ENCODE measurements at places on chromosomes 7 and 10.

GRCh38 chr7:100875356-100875751 lies 451 bp downstream of the SRRT start:
- DNase-seq, result no peak

- no peak for DNase-seq
These were observed 932.1 kb upstream of the C7orf33 start for GRCh38 chr7:147658392-147658967.

- no peak for DNase-seq
These were observed 8.6 kb downstream of the VIM start for GRCh38 chr10:17236468-17237148.

DNA sequence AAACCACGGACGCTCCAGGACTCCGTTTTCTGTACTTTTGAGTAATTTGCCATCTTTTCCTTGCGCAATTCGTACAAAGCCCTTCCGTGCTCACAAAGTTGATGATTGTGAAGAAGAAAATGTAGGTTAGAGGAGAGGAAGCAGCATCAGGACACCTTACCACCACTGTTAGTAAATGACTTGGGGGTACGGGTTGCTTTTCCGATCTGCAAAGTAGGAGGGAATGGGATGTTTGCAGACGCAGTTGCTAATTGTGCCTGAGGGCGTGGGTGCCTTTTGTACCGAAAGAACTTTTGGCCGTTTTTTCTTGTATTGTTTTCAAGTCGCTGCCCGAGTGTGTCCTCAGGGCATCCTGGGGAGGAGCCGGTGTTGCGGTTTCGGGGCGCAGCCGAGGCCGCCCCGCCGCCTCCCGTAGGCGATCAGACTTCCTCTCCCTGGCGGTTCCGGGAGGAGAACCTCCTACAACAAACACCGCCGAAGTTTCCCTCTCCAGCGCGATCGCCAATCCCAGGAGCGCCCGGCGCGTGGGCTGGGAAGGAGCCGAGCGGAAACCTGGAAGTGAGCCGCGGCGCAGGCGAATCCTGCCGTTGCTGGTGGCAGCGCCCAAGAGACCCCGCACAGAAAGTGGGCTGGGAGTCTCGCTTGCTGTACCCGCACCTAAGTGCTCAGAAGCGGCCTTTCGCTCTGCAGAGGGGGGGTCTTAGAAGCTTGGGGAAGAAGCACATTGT lies 1.0 kb downstream of the PRR15 start:
- no peak for DNase-seq

GRCh38 chr10:22801785-22802184 lies 87.4 kb upstream of the PIP4K2A start:
- DNase-seq, result no peak

DNA sequence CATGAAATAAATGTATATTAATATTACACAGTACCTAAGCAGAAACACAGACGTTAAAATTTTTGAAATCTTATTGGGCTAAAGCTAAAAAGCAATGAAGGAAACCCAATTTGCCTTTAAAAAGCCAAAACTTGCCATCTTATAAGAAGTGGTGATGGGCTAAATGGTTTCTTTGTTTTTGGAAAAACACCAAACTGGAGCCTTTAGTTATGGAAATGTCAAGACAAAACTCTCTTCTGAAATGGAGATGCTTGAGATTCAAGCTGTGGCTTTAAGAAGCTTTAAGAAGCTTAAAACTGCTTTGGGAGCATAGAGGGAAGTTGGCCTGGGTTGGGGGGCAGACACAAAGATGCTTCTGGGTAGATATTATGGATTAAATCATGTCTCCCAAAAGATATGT lies 277.0 kb downstream of the GFRA1 start:
- no peak for DNase-seq

DNA sequence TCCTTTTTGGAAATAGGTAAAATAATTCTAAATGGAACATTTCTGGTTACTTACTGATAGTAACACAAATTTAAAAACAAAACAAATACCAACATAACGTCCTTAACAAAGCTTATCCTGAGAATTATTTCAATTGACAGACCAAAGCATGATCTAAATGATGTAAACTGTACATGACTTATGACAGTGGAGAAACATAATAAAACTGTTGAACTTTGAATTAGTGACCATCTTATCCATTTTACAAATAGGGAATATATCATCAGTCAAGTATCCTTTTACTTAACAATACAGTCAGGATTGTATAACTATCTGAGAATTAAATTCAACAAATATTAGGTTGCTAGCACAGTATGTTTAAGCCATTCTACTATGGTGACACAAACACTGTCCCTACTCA lies 2.4 kb downstream of the IPMK start:
- no peak for DNase-seq

DNA sequence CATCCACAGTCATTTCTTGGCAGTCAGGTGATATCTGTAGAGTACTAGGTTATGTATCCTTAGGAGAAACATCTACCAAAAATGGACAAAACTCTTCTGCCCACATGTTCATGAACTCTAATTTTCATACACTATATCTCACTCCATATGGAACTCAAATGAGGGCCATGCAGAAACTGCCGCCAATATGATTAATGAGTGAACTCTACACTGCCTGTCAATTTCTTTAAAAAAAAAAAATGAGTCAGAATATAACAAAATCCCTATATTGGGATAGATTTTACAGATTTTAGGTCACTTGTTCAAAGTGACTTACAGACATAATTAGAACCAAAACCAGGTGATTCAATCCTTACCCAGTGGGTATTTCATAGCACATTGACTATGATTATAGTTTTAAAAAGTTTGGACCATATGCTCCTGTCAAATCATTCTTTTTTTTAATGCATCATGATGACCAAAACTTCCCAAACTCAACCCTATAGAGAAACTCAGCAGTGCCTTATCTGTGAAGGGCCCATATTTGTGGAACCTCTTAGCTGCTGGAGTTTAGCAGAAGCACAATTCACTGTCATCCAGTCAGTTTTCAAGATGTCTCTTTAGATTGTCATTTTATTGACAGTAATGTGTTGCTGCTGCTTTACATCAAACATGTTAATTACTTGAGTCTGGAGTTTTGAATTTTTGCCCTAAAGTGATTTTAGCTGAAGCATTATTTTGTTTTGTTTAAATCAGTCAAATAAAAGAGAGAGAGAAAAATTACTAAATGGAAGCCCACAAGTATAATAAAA lies 11.1 kb downstream of the LRRN3 start:
- no peak for DNase-seq

DNA sequence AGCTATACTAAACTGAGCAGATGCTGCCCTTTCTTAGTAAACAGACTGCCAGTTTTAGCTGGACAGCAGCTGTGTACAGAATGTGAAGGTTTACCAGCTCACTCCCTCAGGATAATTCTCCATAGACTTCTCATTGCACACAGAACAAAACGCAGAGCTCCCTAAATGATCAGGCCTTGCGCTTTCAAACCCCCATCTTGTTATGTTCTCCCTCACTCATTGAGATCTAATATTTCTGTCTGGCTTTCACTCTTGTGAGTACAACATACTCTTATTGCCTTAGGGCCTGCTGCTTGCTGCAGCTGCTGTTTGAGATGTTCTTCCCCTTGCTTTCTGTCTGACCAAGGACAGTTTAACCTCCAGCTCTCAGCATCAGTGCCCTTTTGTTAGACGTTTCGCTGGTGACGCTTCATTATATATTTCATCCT lies 17.3 kb downstream of the VWDE start:
- DNase-seq, result no peak

GRCh38 chr10:43216931-43217562 lies 49.8 kb downstream of the RASGEF1A start:
- DNase-seq, result no peak

DNA sequence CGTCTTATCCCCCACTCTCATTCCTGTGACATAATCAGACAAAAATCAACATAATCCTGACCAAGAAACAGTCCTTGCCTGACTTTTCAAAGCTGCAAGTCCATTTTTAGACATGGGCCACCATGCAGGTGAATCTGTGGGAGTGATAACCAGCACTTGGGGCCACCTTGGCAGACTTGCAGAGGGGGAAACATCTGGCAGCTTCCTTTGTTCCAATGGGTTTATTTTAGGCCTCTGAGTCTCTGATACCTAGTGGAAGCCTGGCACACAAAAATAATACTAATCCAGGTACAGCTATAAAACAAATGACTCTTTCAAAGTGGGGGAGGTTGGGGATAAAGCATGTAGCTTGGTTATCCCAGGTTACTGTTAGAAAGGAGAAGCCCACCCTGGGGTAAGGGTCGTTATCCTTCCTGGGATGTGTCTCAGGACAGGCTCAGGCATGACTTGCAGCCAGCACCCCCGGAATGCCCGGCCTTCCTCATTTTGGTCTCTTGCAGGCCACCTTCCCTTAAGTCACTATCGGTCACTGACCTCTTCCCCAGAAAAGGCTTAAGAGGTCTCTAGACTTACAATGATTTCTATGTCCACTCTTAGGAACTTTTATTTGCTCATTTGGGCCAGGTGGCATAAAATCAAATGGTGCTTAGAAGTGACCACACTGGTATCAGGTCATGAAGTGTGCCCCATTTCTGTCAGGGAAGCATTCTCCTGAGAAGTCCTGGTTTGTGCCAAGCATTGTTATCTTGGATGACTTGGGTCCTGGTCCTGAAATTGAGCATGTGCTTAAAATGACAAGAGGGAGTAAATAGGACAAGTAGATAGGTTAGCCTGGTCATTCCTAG lies 37.6 kb downstream of the EEPD1 start:
- DNase-seq, result no peak

DNA sequence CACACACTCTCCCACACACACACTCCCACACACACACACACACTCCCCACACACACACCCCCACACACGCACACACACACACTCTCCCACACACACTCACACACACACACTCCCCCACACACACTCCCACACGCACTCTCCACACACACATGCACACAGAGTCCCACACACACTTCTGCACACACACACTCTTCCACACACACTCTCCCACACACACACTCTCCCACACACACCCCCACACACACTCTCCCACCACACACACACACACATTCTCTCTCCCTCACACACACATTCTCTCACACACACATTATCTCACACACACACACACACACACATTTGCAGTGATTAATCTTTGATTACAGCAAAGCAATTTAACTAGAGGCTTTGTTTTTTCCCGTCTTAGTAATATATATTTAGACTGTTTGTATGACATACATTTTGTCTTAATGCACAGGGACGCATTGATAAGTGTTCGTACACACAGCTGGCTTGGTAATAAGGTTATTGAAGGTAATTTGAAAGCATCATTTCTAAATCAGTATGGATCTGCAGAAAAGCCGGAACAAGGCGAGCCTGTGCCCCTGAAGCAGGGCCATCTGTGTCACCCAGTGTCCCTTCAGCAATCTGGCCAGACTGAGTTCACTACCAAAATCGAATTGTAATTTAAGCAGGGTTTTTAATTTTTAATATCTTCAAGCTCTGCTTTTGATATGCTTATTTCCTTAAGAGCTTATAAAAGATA lies 69.9 kb upstream of the SH2B2 start:
- no peak for DNase-seq

DNA sequence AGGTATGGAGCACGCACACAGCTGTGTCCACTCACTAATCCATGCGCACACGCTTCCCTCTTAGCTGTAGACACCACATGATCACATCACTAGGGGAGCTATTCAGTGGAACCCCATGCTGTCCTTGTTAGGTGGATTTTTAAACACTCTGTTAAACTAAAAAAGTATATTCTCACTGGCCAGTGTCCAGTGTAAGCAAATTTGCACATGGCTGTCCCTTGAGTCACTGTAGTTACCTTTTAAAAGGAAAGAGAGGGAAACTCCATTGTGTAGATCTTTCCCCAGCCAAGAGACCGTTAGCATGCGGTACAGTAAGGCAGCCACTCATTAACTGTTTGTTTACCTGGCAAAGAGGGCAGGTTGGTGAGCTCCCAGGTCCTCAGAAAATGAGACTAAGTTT lies 81.6 kb upstream of the INSYN2A start:
- no peak for DNase-seq

DNA sequence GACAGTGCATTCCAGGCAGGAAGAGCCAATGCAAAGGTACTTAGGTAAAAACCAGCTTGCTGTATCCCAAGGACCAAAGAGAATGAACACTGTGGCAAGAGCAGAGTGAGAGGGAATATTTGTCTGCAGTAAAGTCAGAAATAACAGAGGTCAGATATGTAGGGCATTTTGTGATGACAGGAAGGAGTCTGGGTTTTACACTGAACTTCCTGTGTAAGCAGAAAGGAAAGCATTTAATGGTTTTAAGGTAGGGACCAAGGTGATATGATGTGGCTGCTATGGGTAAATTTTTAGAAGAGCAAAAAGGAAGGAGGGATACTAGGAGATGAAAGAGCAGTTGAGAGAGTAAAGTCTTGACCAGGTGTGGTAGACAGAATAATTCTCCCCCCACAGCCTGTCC lies 10.1 kb downstream of the ABCB1 start:
- DNase-seq, result no peak
